ENCODE measurements at places on chromosomes 4 and X.

GRCh38 chr4:164508097-164508496 lies 245.8 kb upstream of the SMIM31 start:
- DNase-seq: no peak

GRCh38 chr4:7815981-7816380 lies 123.7 kb downstream of the AFAP1 start:
- DNase-seq: no peak

DNA sequence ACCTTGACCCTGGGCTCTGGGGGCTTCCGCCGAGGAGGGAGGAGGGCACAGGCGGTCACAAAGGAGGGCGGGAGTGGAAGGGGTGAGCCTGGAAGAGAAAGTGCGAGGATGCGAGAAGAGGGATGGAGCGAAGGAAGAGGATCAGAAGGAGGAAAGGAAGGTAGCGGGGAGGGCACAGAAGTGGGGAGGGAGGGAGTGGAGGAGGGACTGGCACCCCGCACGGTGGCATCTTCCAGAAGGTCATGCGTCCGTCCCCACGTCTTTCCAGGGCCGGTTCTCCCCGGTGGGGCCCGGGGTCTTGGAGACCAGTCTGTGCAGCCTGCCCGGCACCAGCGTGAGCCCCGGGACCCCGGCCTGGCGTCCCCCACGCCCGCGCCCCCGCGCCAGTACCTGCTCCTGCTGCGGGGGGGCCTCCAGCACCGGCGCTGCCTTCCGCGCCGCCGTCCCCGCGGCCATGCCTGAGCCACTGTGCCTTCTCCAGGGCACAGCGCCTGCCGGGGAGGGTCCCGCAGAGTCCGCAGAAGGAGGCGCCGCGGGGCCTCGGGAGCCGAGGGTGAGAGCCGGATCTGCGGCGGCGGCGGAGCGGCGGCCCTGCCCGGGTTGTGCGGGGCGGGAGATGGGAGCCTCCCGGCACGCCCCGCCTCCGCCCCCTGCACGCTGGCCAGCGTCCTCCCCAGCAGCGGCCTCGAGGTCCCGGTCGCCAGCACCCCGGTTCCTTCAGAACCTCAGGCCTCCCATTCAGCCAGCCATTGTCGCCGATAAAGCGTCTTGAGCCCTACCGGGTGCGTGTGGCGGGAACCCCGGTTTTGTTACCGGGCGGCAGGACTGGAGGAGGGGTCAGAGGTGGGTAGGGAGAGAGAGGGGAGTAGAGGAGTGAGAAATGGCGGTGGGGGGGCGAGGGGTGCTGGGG lies at the start of gene RNF175:
RNF175 (minus strand) TSS at position 618 of the 910 bp plus-strand sequence; CDS start at position 456, 162 bp downstream.
- no peak for DNase-seq

- DNase-seq: peak; percentile 5
Observed at GRCh38 chr4:6855692-6856297, 53.8 kb upstream of the TBC1D14 start.

DNA sequence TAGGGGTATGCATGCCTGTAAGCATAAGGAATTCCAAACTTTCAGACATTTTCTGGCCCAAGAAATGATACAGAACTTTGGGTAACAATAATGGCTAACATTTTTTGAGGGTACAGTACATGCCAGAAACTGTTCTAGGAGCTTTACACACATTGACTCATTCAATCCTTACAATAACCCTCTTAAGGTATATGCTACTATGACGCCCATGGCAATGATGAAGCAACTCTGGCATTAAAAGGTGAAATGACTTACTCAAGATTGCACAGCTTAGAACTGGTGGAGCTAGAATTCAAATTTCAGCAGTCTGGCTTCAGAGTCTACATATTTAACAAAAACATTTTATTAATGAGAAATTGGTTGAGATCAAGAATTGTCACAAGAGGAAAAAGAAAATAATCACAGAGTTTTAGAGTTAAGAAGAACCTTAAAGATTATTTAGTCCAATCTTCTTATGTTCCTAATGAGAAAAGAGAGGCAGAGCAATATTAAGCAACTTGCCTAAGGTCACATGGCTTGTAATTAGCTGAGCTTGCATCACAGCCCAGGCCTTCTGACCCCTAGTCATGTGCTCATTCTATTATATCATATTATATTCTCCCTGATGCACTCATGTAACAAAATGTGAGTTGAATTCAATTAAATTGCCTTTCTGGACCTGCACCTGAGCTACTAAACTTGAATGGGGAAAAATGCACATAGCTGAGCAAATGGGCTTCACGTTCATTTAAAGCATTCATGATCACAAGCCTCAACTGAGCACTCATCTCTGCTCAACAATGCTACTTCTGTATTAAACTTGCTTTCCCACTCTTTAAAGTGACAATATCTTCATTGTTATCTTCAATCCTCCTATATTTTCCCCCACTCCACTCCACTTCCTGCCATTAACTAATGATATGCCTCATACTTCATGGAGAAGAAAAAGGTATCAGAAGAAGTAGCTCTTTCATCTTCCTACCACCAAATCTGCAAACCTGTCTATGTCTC lies 73.2 kb downstream of the ENOX2 start:
- no peak for DNase-seq

GRCh38 chrX:150157291-150157690 lies 205.8 kb upstream of the MAMLD1 start:
- no peak for DNase-seq

GRCh38 chr4:11468901-11469300 lies 40.2 kb upstream of the HS3ST1 start:
- DNase-seq: no peak

- no peak for DNase-seq
Observed at GRCh38 chr4:132332932-132333723, 816.0 kb upstream of the PCDH10 start.

GRCh38 chr4:1376391-1376840 lies 29.4 kb downstream of the UVSSA start:
- no peak for DNase-seq

- no peak for DNase-seq
Observed at GRCh38 chr4:121632636-121633035, 64.1 kb downstream of the ANXA5 start.

GRCh38 chr4:40698733-40699132 lies 51.0 kb upstream of the NSUN7 start:
- DNase-seq: no peak

- no peak for DNase-seq
Observed at GRCh38 chr4:158490629-158491028, 31.1 kb upstream of the RXFP1 start.

DNA sequence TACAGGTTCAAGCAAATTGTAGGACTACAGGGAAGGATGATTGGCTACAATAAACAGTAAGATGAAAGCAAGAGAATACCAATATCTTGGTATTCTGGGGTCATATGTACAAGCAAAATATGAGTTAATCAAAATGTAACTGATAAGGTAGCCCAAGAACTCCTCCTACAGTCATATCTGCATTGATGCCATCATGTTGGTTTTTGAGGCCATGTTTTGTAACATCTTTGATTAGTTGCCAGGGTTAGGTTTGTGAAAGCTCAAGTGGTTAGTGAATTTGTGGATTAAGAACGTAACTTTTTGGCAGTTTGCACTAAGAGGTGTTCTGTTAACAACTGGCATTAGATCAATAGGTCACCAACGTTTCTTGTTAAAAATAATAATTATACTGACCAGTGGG lies 59.6 kb downstream of the USP9X start:
- DNase-seq: no peak

DNA sequence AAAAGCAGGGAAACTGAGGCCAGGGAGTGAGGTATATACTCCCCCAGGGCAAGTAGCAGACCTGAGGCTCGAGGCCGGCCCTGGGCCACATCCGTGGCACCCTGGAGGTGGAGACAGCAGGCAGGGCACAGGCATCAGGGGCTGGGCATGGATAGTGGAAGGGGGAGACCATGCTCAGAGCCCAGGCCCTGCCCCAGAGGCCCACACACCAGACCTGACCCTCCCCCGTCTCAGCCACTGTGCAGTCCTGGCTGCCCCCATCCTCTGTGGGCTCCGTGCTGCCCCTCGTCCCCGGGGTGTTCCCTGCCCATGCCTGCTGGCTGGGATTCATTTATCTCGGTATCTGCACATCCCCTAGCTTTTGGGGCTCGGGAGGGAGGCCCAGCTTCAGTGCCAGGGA lies 103.1 kb upstream of the NKX1-1 start:
- DNase-seq: no peak

- no peak for DNase-seq
Observed at GRCh38 chr4:10385994-10386394, 71.2 kb downstream of the ZNF518B start.

- DNase-seq: no peak
Observed at GRCh38 chrX:84715315-84715714, 213.1 kb upstream of the HDX start.

DNA sequence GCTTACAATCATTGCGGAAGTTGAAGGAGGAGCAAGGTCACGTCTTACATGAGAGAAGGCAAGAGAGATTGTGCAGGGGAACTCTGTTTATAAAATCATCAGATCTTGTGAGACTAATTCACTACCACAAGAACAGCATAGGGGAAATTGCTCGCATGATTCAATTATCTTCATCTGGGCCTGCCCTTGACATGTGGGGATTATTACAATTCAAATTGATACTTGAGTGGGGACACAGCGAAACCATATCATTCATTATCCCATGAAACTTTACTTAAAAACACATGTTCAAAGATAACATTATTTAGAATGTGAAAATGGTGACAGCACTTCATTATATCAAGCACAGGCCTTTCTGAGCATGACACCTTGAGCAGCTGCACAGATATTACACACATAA lies 1087.8 kb downstream of the C4orf33 start:
- no peak for DNase-seq

DNA sequence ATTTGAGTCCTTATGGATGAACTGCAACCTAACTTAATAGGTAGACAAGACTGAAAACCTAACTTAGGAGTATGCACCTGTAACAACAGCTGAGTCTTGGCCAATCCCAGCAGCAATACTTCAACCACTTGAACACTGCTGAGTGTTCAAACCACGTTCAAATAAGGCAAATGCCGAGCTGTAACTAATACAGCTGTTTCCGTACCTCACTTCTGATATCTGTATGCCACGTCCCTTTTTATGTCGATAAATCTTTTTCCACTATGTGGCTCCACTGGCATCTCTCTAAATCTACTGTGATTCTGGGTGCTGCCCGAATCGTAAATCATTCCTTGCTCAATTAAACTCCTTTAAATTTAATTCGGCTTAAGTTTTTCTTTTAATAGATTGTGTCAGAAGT lies 459.7 kb downstream of the INPP4B start:
- no peak for DNase-seq

DNA sequence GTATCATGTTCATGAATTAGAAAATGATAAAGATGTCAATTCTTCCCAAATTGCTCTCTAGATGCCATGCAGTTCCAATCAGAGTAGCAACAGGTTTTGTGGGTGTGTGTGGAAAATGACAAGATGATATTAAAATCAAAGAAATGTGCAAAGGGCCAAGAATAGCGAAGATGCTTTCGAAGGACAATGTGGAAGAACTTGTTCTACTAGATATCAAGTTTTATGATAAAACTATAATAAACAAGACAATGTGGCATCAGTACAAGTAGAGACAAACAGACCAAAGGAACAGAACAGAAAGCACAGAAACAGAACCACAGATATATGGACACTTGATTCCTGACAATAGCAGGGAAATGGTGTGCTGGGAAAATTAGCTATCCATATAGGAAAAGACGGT lies 9.0 kb downstream of the TAB3 start:
- DNase-seq: no peak

- no peak for DNase-seq
Observed at GRCh38 chrX:9153300-9153699, 119.4 kb upstream of the FAM9B start.

DNA sequence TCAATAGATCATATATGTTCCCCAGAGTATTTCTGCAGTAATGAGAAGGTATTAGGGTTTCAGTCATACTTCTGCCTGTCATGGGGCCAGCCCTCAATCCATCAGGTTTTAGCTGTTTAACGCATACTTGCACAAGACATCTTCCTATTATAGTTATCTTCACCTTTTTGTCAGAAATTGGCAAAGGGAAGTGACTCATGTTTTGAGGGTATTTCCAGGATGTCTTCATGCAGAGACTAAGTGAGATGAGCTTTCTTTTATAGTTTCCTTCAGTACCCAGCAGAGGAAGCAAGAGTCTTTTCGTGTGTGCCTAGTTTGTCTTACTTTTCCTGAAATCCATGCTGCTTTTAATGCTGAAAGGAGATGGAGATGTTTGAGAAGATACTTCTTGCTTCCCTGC lies 9.5 kb downstream of the CSTF2 start:
- DNase-seq: no peak

- DNase-seq: no peak
Observed at GRCh38 chrX:12174358-12174757, 36.1 kb downstream of the FRMPD4 start.

DNA sequence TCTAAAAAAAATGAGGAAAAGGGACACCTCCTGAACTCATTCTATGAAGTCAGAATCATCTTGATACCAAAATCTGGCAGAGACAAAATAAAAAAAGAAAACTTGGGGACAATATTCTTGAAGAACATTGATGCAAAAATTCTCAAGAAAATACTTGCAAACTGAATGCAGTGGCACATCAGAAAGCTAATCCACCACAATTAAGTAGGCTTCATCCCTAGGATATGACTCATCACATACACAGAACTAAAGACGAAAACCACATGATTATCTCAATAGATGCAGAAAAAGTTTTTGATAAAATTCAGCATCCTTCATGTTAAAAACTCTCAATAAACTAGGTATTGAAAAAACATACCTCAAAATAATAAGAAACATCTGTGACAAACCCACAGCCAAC lies 98.3 kb downstream of the FAM47B start:
- no peak for DNase-seq

DNA sequence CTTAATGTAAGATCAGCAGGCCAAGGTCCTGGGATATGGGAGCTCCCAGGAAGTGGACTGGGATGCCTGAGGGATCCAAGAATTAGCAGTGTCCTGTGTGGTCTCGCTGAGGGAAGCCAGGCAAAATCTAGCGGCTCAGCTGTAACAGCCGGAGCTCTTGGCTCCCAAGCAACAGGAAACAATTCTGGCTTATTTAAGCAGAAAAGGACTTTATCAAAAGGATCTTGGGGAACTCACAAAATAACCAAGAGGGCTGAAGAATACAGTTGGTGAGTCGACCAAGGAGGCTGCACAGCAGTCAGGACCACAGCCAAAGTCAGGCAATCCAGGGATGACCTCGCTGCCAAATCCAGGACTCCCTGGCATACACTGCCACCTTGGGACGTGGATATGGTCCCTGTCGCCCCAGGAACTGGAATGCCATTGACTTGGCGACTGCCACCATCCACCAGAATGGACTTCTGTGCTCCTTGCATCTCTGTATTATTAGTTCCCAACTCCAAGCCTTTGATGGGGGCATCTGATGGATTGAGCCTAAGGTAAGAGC lies 165.3 kb upstream of the BCOR start:
- DNase-seq: no peak

GRCh38 chr4:21625447-21625846 lies 323.1 kb downstream of the KCNIP4 start:
- DNase-seq: no peak

DNA sequence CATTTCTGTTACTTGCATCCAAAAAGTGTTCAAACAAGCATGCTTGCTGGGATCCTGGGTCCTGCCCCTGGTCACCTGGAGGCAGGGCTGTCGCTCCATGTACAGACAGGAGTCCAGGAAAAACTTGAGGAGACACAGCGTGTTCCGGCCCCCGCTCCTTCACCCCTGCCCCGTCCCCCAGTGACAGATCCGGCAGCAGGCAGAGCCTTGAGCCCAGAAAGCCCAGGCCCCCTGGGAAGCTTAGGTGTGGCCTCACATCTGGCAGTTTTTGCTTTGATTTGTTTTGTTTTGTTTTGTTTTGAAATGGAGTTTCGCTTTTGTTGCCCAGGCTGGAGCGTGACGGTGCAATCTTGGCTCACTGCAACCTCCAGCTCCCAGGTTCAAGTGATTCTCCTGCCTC lies 67.0 kb downstream of the TRMT44 start:
- DNase-seq: no peak

GRCh38 chrX:141989815-141990214 lies 86.1 kb downstream of the MAGEC1 start:
- no peak for DNase-seq

Data from urothelium cell line (cell line).